Naive thymus-derived CD8-positive, alpha-beta T cell (primary cell): ENCODE measurements at places on chromosomes 13 and 19. TPM values are rescaled to one million over a fixed set of nuclear protein-coding genes. Genes with fewer than 3 reads are reported as not detected.

OR7A5 gene
- not detected for total RNA-seq

CEACAM4 gene
- total RNA-seq: not detected

PRR36 gene
- 0.21 TPM for total RNA-seq

DNA sequence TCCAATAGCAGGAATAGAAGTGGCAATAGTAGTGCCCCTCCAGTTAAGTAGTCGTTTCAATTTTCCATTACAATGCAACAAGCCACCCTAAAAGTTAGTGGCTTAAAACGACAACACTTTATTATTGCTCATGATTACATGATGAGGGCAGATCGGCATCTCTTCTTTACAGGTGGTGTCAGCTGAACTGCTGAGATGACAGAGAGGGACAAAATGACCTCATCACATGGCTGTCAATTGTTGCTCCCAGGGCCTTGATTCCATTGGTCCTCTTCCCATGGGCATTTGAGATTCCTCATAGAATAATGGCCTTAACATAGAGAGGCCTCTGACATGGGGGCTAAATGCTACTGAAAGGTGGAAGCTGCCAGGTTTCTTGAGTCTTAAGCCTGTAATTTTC, 679.8 kb upstream of the KLHL1 start:
- no peak for DNase-seq

DNA sequence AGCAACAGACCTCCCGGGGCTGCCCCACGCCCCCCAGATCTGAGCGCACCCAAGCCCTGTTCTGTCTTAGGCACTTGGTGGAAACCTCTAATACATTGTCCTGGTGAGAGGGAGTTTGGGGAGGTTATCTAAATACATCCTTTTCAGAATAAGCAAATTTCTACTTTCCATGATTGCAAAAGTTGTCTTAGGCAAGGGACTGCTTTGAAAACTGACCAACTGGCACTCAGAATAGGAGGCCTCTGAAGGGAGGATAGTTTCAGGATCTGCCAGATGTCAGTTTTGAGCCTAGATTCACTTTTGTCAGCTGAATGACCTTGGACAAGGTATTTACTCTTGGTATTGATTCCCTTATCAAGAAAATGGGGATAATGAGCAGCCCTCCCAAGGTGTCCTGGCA, 11.8 kb downstream of the SERP2 start:
- DNase-seq: no peak

DNA sequence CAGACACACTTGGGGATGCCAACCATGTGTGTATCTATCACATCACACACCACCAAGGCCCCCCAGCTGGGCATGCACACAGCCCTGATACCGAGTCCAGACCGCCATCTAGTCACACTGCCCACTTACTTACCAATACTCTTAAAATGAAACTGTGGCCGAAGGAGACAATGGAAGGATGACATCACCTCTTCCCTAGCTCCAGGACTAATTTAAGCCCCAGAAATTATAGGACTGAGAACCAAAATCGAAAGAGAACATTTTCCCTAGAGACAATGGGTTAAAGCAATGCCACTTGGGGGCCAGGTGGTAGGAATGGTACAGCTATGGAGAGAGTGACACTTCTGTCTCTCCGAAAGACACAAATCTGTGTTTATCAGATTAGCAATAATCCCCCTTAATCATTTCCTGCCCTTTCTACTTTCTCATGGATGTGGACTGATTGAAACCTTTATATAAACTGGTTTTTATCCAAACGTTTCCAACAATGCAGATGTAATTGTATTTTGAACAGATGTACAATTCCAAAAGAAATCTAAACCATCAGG, 663 bp upstream of the GGACT start:
- no peak for DNase-seq
